ENCODE measurements at places on chromosomes 3 and 15. TPM values are rescaled to one million over a fixed set of nuclear protein-coding genes. Genes with fewer than 3 reads are reported as not detected.
A peak's percentile ranks its signal among the peaks of the same experiment; 100 is the strongest.

MORC1 gene
- not detected for polyA plus RNA-seq

DNA sequence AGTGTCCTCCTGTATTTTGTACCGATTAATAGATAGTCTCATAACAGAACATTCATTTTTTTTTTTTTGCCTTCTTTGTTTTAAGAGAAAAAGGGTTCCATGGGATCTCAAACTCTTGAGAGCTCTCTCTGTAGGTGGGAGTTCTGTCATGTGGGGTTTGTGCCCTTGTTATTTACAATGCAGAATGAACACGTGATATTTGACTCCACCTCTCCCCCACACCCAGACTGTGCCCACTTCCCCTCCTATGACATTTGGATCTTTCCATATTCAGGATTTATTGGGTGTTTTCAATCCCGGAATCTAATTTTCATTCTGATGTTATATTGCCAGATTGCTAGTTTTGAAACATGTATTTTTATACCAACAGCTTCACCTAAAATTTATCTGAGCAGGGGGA lies 49.5 kb downstream of the ARPP21 start:
- DNase-seq = no peak

DNA sequence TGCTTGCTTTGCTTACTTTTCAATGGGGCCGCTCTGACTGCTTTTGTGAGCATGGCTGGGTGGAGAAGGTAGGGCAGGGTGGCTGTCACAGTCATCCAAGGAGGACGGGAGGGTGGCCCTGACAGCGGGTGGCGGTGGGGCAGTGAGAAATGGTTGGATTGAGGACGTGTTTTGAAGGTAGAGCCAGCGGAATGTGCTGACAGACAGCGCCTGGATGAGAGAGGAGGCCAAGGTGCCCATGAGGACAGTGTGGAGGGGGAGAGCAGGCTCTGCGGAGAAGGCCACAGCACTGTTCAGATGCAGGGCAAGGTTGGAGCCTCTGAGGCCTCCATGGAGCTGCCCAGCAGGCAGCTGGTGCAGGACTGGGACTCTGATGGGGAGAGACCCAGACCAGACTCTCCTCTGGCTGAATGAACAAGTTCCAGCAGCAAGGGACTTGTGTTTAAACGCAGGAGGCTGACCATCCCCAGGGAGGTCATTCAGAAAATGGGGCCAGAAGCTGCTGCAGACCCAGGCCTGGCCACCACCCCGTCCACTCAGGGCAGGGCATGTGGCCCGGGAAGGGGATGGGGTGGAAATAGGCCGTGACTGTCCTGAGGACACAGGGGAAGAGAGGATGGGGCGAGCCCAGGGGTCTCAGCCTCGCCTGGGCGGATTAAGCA lies 120.3 kb upstream of the PRR20G start:
- DNase-seq = peak; percentile 38

- peak; percentile 94 for DNase-seq
These were observed 30.1 kb upstream of the NRROS start for GRCh38 chr3:196609343-196609775.

- DNase-seq = no peak
These were observed 24.4 kb downstream of the ATP2C1 start for GRCh38 chr3:130918328-130918727.

- DNase-seq = no peak
These were observed 90.5 kb downstream of the AQP9 start for GRCh38 chr15:58228718-58229117.
